ENCODE measurements at places on chromosomes 3 and 15. TPM values are rescaled to one million over a fixed set of nuclear protein-coding genes. Genes with fewer than 3 reads are reported as not detected.

The THSD4 gene
- 43.2 TPM for total RNA-seq

The GPX1 gene
- total RNA-seq = 60.0 TPM

The ANKRD34C gene
- total RNA-seq = 0.21 TPM

The MED12L gene
- total RNA-seq = 8.5 TPM

The HCLS1 gene
- 6.9 TPM for total RNA-seq

The PLS1 gene
- 1.4 TPM for total RNA-seq

The ZIC4 gene
- total RNA-seq = 1.0 TPM

The ITIH4 gene
- 10.1 TPM for total RNA-seq

The PROS1 gene
- total RNA-seq = 43.9 TPM

GRCh38 chr15:75599401-75599800 is 20.3 kb upstream of the PTPN9 start:
- no peak for DNase-seq

DNA sequence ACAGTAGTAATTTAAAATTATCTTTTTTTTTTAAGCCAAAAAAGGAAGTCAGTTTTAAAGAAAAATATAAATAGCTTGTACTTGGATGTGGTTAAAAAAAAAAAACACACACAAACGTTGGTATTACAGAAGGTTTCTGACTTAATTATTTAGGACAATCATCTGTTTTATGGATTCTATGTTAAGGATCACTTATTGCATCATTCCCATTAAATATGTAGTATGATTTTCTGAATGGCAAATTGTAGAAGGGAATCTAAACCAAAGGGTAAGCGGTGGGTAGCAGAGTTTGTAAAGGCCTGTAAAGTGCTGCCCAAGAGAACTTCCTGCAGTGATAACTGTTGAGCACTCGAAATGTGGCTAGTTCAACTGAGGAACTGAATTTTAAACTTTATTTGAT is 8.0 kb downstream of the SENP2 start:
- no peak for DNase-seq

DNA sequence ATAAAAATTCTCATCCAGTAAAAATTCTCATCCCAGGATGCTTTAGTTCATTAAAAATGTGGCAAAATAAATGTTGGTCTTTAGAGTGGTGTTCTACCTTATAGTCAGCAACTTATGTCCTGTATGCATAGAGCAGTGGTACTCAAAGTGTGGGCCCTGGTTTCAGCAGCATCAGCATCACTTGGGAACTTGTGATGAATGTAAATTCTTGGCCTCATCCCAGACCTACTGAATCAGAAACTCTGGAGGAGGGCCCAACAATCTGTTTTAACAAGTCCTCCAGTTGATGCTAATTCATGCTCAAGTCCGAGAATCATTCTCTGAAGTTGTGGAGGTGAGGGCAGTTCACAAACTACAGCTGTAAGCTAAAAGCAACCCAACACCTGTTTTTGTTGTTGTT is 307.3 kb upstream of the SATB1 start:
- DNase-seq = no peak

DNA sequence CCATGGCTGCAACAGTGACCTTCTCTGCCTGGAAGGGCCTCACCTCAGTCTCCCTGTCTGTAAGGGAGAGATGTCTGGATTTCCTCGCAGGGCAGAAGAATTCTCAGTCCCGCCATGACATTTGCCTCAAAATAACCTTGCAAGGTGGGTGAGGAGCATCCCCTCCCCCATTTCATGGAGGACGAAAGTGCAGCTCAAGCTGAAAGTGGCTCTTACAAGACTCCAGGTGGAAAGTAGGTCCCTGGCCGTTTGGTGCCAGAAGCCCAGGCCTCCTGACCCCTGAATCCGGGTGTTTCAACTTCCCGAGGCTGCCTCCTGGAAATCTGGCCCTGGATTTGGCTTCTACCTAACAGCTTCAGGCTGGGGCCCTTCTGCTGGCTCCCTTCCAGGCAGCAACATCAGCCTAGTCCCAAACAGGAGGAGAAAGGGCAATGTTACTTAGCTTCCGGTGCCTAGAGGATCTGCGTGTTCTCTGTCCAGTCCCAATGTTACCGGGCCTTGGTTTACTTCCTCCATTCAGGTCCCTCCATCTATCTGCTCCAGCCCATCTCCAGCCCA is 769 bp upstream of the CSPG4 start:
- peak; percentile 88 for DNase-seq

GRCh38 chr3:33681667-33682066 is 36.4 kb downstream of the CLASP2 start:
- no peak for DNase-seq

GRCh38 chr3:182201456-182202168 is 489.9 kb downstream of the SOX2 start:
- peak; percentile 59 for DNase-seq

DNA sequence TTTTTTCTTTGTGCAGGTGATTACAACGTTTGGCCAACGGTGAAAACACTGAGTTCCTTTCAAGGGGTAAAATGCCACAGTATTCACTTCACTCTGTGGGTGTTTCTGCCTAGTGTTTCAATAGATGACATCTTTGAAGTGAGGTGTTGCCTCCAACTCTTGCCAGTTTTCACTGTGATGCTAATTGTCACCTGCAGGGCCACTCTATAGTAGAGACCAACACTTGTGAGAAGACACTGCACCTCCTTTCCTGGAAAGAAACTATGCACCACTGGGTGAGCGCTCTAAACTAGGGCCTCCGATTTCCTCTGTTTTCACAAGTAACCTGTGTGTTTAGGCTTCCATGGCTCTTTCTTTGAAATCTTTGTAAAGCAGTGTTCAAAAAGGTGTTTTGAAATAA is 98.3 kb downstream of the THRB start:
- no peak for DNase-seq

DNA sequence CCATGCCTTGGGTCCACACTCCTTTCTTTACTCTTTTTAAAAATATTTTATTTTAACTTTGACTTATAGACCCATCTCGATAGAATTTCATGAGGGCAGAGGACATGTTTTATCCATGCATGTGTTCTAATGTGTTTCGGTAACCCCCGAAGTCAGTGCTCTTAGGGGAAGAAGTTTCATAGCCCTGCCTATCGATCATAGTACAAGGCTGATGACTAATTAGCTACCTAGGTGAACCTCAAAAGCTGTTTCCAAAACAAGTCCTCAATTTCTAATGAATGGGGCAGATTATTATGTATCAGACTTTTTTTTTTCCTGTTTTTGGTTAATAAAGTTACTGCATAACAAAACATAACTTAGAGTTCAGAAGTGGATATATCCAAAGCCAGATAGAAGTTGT is 82.0 kb downstream of the MBNL1 start:
- no peak for DNase-seq

DNA sequence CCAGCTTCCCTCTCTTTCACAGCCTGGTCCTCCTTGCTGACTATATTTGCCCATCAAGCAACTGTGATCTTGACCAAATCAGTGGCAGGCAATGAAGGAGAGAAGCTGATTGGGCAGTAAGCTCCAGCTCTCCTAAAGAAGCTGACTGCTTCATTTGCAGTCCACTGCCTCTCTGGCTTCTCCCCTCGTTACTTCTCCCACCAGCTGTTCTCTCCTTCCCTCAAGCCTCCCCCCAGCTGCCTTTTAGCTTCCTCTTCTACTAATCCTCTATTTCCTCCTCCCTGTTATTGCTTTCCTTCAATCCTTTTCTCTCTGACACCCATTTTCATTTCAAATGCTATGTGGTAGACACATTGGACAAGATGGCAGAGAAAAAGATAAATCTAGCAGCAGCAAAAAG is 474.7 kb upstream of the UBE2E2 start:
- no peak for DNase-seq

DNA sequence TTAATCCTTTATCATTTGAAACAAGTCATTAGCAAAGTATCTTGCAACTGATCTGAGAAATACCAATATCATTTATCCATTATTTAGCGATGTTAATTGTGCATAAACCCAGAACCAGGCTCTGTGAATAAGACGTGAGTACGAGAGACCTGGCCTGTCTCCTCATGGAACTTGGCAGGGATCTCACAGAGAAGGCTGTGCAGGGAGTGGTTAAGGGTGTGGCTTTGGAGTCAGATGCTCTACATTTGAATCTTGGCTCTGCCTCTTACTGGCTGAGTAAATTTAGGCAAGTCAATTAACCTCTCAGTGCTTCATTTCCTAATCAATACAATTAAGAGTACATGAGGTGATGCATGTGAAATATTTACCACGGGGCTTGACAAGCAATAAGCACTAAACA is 39.9 kb upstream of the TBL1XR1 start:
- no peak for DNase-seq

GRCh38 chr15:75723171-75723846 is 10.7 kb upstream of the CSPG4 start:
- DNase-seq = peak; percentile 70

DNA sequence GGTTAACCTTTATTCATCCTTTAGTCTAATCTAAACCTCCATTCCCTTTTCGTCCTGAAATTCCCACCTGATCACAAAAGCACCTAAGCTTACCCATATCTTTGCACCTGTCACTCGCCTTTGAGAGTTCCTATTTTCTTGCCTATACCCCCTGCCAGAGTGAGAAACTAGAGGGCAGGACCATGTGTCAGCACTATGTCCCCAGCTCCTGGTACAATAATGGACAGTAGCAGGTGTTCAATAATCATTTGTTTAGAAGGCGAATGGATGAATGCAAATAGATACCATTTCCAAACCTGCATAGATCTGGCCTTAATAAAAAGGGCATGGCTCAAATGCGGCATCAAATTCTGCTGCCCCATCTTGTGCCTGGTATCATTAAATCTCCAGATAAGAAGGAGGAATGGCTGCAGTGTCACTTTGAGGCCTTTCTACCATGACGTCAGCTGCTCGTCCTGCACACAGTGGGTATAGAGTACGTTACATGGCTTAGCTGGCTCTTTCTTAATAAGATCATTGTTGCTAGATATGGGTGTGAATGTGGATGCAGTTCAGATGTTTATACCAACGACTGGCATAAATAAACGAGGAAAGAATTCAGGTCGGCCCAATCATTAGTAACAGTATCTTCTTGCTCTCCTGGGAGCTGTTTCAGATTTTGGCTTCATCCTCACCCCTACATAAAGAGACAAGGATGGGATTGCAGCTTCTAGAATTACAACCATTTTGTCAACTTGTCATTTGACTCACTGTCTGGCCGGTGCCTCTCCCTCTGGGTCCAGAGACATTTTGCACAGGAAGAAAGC is 148.7 kb downstream of the RORA start:
- peak; percentile 36 for DNase-seq

DNA sequence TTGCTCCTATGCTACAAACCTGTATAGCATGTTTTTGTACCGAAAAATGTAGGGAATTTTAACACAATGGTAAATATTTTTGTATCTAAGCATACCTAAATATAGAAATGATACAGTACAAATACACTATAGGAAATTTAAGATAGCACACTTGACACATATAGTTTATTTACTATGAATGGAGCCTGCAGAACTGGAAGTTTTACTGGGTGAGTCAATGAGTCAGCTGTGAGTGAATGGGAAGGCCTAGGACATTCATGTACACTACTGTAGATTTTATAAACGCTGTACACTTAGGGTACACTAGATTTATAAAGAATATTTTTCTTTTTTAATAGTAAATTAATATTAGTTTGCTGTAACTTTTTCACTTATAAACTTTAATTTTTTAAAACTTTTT is 707.7 kb upstream of the EPHA6 start:
- no peak for DNase-seq

DNA sequence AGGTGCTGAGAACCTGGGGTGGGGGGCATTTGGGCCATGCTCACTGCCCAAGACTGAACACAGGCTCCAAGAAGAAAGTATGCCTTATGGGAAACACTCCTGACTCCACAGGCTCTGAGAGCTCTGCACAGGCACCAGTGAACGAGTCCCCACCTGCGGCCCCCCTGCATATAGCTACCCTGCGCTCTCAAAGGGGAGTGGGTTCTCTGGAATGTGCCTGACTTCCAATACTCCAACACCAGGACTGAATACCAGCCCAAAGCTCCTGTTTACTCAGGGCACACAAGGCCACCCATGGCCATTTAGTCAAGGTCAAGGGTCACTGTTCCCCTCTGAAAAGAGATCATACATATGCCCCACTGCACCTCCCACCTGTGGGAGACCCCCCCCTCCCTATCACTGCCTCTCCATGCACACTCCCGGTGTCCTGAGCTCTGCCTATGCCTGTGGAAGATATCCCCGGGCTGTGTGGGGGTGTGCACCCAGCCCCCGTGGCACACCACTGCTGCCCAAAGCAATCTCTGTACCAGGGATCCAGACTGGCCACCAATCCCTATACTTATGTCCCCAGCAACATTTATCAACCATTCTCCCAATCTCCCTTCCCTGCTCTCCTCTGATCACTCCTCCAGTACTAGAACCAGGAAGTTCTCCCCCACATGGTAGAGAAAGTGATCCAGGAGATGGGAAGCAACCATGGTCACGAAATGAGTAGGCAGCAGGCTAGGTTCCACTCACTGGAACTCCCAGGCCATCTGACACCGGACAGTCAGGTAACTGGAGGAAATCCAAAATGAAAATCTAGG is 1.5 kb upstream of the PLXNB1 start:
- DNase-seq = no peak
